Right kidney (tissue), 9 donors: ENCODE measurements at places on chromosomes 4 and X.

DNA sequence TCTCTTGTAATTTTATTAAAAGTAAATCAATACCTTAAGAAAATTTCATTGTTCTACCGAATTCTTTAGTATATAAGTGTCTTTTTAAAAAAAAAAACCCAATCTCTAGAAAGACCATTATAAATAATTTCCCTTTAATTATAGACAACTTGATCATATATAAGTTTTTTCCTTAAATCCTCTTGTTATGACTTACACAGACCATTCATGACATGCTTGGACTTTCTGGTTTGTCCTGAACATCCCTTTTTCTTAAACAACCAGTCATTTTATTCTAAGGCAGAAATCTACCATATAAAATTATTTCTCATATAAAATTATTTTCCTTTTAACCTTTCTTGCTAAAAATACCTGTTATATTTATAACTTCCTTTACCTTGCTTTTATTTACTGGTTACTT, 15.4 kb upstream of the FHDC1 start:
- no peak for DNase-seq

DNA sequence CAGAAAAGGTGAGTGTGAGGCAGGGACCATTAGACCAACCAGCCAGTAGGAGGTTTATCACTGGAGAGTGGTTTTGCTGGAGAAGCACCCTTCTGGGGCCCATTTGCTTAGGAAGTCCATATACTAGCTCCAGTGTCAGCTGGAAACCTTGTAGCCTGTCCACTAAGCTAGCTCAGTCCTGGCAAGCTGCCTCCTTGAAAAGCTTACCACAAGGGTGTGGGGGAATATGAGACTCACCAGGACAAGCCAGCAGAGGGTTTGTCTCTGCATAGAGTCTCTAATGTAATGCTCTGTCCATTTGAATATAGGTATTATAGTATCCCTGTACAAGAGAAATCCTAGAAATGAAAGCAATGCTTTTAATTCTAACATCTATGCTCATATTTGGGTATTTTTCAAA, 86.3 kb downstream of the FBXL5 start:
- no peak for DNase-seq

DNA sequence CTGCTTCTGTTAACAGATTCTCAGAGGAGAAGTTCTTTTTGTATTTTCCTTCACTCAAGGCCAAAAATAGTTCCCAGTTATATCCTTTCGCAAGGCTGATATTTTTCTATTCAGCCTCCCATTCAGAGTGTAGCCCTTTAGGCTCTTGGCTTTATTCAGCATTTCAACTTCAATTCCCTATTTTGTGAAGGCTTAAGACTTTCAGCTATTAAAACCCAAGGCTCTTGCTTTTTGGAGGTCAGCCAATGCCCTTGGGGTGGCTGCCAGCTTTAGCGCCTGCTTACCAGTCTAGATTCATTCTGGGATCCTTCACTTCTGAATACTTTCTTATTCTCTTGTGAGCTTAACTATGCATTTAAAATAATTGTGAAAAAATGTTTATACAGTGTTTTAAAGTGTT, 57.3 kb upstream of the ADGRA3 start:
- DNase-seq, result no peak

- no peak for DNase-seq
Measured at GRCh38 chr4:143183513-143184216, 1.1 kb upstream of the USP38 start.

- no peak for DNase-seq
Measured at GRCh38 chrX:144901521-144901920, 345.8 kb upstream of the SPANXN1 start.

GRCh38 chr4:80053140-80053910, 19.7 kb downstream of the ANTXR2 start:
- no peak for DNase-seq

- no peak for DNase-seq
Measured at GRCh38 chr4:41448934-41449333, 89.0 kb upstream of the LIMCH1 start.

GRCh38 chrX:153556767-153557166, 39.3 kb downstream of the ATP2B3 start:
- no peak for DNase-seq

DNA sequence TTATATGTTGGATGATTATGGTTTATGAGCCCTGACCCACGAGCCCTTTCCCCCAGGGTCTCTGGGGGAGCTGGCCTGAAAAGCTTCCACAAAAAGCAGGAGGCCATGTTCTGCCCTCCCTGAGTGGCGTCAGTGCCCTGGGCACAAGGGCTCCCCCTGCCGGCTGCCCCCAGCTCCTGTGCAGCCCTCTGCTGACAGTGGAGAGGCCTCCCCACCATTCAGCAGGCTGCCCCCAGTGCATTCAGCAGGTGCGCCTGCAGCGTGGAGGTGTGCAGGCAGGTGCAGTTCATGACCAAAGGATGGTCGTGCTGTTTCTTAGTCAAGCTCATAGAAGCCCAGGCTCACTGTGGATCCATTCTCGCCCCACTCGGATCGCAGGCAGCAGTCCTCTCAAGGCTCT, 12.5 kb upstream of the S100P start:
- DNase-seq, result no peak

DNA sequence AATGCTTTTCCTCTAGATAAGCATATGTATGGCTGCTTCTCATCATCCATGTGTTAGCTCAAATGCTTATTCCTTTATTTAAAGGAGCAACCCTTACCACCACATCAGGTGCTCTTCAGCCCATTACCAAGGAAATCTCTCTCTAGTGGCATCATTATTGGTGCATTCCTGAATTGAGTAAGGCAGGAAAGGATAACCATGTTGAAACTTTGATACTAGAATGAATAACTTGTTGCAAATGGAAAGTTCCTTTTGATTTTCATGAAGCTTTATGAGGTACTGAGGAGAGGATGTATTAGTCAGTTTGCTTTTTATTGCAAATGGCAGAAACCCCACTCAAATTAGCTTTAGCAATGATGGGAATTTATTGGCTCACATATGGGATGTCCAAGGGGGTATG, 212.3 kb upstream of the FGF13 start:
- DNase-seq, result no peak

DNA sequence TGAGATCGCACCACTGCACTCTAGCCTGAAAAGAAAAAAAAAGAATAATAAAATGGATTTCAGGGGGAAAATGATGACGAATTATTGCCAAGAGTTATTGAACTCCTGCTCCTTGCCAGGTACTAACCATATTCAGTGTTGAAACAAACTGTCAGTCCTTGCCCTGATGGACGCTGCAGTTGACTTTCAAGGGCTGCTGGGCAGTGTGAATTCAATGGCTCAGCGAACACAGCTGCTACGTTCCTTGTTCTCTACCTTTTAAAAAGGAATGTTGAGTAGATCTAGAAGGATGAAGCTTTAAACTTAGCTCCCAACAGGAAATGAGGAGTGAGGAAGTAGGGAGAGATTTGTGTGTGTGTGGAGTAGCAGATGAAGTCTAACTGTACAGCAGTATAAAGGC, 2.7 kb downstream of the LIMCH1 start:
- no peak for DNase-seq

DNA sequence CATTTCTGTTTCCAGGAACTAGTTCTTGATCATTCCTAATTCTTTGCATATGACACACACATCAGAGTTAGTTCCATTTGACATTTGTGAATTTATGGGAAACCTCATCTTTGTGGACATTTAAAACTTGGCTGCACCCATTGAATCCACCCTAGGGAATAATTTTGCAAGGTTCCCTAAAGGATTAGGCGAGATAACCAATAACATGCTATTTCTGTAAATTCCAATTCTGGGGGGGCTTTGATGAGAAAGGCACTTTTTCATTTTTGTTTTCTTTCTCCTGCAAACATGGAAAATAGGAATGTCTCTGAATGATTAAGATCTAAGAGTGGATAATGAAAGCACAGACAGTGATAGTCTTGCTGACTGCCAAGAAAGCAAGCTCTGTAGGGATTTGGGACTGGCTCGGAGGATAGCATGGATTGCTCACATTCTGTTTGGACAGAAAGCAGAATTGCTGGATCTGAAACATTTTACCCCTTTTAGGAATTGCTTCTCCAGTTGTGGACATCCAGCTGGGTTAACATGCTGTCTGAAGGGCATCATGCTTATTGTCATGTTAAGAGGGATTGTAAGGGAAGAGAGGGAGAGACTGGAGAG, 145.1 kb downstream of the NHS start:
- DNase-seq, result no peak

DNA sequence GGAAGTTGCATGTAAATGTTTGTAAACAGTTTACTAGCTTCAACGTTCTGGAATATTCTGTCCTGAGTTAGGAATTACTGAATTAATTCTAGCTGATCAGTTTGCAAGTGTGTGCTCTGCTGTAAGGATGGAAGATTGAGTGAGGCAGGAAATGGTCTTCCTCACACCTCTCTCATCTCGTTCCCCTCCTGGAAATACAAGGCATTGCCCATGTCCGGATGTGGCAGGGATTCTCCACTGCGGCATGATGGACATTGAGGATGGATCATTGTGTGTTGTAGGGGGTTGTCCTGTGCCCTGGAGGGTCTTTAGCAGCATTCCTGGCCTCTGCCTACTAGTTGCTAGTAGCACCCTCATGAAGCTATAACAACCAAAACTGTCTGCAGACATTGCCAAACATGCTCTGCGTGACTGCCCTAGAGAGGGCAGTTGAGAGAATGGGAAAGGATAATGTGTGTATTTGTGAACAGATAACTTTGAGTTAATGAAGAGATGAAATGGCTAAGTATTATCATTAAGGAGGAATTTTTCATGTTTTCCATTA, 12.6 kb downstream of the CA5B start:
- no peak for DNase-seq

- no peak for DNase-seq
Measured at GRCh38 chr4:145618210-145618931, 814 bp upstream of the MMAA start.

GRCh38 chrX:118058924-118059323, 57.7 kb downstream of the KLHL13 start:
- DNase-seq, result no peak

DNA sequence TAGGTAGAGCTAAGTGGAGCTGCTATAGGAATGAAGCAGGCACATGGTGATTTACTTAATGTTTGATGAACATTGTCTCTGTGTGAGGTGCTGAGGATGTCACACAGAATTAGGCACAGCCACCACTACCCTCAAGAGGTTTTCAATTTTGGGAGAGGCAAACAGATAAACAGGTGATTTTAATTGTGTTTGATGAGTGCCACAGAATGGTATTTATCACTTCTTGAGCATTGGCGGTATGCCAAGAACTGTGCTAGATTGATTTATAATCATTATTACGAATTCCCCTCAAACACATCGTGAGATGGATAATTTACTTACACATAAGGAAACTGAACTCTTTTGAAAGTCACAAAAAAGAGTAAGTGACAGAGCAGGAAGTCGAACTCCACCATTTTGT, 74.8 kb downstream of the FREM3 start:
- DNase-seq, result no peak

DNA sequence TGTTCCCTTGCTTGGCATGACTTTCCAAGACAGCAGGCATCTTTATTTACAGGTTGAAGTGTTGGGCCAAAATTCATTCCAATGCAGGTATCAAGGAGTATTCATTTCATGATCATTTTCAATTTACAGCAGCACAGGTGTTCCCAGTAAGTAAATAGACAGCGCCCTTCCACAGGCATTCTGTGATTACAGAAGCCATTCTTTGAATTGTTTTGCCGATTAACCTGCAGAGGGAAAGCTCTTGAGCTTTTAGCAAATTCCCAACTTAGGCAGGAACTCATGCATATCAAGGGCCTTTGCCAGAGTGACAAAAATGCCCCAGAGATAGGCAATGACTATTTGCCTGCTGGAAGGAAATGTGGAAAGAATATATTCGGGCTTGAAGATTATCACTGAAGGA, 6.8 kb downstream of the TXK start:
- no peak for DNase-seq

GRCh38 chrX:48043056-48043455, 28.4 kb downstream of the ZNF630 start:
- DNase-seq, result no peak

DNA sequence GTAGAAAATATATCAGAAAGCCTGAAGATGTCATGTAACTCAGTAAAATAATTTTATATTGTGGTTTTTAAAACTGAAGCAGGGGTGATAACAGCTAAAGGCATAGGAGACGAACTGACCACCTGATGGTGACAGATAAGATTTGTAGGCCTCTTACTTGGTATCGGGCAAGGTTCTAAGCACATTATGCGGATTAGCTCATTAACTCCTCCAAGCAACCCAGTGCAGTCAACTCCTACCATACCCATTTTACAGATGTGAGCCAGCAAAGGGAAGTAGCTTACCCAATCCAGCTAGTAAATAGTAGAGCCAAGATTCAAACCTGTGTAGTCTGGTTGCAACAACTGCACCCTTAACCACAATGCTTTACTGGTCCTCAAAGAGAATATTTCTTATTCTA, 62.1 kb downstream of the CC2D2A start:
- DNase-seq, result no peak

DNA sequence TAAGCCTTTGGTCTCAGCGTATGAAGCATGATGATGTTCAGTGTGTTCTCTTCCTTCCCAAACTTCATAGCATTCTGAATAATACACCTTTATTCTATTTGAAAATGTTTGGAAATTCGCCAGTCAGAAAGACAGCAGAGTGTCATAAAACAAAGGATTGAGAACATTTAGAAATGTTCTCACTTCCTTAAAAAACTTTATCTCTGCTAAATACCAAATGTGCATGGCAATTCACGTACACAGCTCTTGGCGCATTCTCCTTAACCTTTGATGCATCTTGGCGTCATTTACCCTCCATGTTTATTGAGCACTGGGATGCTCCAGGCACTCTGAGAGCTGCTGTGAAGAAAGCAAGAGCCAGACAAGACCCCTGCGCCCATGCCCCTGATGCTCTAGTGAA, 7.2 kb upstream of the IRF2 start:
- no peak for DNase-seq

- DNase-seq, result no peak
Measured at GRCh38 chr4:20724915-20725314, 24.7 kb downstream of the PACRGL start.

DNA sequence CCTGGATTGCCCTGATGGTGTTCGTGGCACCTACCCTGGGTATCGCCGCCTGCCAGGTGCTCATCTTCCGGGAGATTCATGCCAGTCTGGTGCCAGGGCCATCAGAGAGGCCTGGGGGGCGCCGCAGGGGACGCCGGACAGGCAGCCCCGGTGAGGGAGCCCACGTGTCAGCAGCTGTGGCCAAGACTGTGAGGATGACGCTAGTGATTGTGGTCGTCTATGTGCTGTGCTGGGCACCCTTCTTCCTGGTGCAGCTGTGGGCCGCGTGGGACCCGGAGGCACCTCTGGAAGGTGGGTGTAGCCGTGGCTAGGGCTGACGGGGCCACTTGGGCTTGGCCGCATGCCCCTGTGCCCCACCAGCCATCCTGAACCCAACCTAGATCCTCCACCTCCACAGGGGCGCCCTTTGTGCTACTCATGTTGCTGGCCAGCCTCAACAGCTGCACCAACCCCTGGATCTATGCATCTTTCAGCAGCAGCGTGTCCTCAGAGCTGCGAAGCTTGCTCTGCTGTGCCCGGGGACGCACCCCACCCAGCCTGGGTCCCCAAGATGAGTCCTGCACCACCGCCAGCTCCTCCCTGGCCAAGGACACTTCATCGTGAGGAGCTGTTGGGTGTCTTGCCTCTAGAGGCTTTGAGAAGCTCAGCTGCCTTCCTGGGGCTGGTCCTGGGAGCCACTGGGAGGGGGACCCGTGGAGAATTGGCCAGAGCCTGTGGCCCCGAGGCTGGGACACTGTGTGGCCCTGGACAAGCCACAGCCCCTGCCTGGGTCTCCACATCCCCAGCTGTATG, 1.8 kb downstream of the AVPR2 start:
- no peak for DNase-seq

- no peak for DNase-seq
Measured at GRCh38 chr4:102403116-102403515, 57.8 kb upstream of the SLC39A8 start.
